ENCODE measurements at places on chromosomes 2 and 18.

DNA sequence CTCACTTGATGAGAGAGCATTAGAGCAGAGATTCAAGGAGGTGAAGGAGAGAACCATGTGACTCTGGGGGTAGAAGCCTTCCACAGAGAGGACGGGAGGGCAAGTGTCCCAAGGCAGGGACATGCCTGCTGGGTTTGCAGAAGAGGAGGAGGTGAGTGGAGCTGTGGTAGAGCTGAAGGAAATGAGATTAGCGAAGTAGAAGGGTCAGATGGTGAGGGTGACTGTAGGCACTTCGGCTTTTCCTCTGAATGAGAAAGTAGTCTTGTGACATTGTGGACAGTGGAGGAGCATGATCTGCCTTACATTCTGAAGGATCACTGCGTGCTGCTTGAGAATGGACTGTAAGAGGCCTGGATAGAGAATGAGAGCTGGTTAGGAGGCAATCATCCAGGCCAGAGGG, 126.0 kb downstream of the NXPH2 start:
- no peak for DNase-seq

GRCh38 chr2:180573951-180574350, 406.5 kb upstream of the UBE2E3 start:
- no peak for DNase-seq

GRCh38 chr2:200378652-200379290, 72.3 kb downstream of the SPATS2L start:
- no peak for DNase-seq

GRCh38 chr2:156125018-156125417, 207.5 kb downstream of the NR4A2 start:
- no peak for DNase-seq

- DNase-seq, result no peak
Measured at GRCh38 chr2:66095820-66096345, 339.0 kb upstream of the MEIS1 start.

DNA sequence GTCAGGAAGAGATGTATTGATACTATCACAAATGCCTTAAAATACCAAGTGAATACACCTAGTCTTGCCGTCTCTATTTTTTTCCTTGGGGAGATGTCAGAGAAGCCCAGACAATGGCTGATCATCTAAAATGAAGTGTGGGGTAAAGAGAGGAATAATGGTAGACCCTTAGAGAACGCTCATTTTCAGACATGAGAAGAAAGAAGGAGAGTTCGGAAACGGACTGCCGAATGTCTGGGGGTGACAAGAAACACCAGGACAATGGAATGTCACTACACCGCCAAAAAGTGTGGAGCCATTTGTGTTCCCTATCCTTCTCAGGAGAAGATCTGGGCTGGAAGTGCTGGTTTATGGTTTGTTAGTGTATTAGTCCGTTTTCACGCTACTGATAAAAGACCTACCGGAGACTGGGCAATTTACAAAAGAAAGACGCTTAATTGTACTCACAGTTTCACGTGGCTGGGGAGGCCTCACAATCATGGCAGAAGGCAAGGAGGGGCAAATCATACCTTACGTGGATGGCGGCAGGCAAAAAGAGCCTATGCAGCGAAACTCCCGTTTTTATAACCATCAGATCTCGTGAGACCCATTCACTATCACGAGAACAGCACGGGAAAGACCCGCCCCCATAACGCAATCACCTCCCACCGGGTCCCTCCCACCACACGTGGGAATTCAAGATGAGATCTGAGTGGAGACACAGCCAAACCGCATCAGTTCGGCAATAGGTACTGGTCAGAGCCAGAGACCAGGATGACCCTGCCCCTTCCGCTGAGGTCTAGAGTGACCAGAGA, 743.7 kb downstream of the GALR1 start:
- no peak for DNase-seq

DNA sequence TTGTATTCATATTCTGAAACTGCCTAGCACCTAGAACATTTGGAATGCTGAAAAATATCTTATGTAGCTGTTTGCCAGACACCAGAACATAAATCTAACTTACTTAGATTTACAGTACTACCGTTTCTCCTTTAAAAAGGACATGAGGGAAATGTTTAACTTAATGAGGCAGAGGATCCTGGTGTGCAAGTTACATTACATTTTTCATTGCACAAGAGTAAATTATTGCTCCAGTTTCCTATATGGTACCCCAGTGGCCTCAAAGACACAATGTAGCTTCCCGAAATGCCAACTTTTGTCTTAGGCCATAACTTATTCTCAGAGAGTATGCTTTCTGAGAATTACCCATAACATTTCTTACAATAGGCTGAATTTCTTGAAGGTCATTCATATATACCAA, 105.5 kb upstream of the DTNA start:
- no peak for DNase-seq

GRCh38 chr18:32439802-32440201, 30.9 kb downstream of the GAREM1 start:
- no peak for DNase-seq

- DNase-seq, result no peak
Measured at GRCh38 chr2:182132605-182133004, 147.0 kb downstream of the PPP1R1C start.

DNA sequence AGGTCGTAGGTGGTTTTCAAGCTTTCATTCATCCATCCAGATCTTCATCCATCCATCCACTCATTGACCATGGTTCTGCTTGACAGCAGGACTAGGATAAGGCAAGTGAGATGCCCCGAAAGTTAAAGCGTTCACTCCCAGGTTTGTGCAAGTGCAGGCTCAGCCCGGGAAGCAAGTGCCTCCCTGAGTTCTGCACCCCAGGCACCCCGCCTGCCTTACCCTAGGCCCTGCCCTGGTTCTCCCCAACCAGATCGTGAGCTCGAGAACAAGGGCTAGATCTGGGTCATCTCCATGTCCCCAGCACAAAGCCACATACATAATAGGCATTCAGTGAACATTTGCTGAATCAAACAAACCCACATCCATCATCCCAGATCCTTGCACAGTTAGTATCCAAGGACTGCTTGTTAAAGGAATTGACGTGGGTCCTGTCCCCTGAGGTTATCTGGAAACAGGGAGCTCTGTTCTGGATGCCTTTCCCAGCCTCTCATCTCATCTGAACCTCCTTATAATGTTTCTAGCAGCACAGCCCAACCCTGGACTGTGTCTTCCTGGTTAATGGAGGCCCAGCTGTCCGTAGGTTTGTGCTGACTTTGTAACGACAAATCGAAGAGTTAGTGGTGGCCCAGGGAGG, 116.1 kb upstream of the GPC1 start:
- DNase-seq, result no peak

DNA sequence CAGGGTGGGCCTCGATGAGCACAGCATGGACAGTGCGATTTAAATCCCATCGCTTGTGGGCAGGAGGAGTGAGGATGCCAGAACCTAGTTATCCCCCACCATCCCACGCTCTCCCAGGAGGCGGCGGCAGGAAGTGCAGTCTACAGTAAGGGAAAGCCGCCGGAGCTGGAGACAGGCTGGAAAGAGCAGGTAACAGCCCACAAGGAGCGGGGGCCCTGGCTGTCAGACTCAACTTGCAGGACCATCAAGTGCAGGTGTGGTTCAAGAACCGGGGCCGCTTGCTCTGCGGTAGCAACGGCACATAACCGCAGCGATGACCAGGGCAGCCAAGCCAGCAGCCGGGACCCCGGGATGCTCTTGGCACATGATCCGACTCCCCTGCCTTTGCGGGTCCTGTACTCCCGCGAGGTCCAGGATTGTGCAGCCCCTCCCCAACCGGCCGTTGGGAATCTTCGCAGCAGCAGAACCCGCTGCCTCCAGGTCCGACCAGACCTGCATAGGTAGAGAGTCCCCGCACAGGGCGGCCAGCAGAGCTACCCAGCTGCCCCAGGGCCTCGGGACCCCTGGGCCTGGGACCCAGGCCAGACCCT, 82.1 kb downstream of the BIN1 start:
- DNase-seq, result no peak

DNA sequence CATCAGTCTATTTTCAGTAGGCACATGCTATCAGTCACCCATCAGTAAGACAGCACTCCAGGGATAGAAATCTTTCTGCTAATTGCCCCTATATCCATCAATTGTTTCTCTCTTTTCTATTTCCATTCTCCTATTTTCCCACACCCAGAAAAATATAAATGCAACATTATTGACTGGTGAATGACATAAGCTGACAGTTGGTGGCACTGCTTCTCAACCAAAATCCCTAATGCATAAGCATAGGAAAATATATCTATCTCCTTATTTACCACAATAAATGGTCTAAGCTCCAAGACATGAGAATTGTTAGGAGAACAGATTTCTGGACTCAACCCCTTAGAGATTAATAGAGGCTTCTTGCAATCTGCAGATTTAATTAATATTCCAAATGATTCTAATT, 64.0 kb upstream of the REG3A start:
- no peak for DNase-seq

DNA sequence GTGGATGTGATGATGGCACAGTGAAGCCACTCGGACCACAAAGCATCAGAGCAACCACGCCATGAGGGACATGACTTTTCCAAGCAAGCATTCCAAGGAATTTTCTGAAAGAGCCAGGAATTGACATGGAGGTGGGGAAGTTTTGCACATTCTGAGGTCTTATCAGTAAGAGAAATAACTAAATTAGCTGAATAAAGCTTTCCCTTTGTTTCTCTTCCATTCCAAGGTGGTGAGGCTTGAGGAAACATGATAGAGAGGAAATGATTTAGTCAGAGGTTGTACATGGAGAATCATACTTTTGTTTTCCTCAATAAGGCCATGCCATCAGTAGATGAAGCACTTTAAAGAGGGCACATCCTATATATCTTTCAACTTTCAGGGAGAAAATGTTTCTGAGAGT, 115.7 kb upstream of the MMADHC start:
- no peak for DNase-seq

GRCh38 chr18:9474108-9474982, 968 bp upstream of the RALBP1 start:
- DNase-seq, result no peak

- no peak for DNase-seq
Measured at GRCh38 chr2:234292205-234292961, 204.5 kb downstream of the ARL4C start.

DNA sequence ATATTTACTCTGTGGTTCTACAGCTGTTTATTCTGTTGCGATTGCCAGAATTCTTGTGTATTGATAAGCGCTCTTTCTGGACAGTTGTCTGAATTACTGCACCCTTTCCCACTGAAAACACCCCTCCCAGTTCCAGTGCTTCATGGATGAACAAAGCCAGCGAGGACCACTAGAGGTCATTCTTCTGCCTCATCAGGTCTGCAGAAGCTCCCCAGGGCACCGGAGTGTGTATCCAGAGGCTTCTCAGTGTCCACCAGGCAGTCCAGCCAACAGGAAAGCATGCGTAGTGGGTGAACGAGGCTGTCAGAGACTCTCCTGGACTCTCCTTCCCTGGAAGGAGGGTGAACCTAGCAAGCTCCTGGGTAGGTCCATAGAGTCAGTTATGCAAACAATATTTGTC, 40.6 kb upstream of the INHBB start:
- DNase-seq, result no peak
